ENCODE measurements at places on chromosomes 1 and 21. TPM values are rescaled to one million over a fixed set of nuclear protein-coding genes. Genes with fewer than 3 reads are reported as not detected.

TTC39A gene
- total RNA-seq, result not detected

PPFIA4 gene
- total RNA-seq, result 4.5 TPM

- no peak for DNase-seq
Measured at GRCh38 chr1:1181129-1181937, 7.7 kb downstream of the TTLL10 start.

DNA sequence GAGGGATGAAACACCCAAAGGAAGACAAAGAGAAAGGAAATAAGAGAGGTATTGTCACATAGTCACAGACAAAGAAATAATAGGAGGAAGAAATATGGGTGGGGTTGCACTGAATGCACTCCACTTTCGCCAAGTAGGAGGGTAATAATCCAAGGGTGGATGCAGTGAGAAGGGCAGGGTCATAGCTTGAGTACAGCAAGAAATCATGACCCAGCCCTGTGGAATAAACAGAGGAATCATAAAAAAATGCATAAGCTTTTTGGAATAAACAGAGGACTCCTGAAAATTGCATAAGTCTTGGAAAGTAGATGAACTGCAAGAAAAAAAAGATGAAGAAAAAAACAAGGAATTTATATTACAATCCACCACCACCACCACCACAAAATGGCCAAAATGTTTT is 53.1 kb upstream of the CD55 start:
- no peak for DNase-seq

GRCh38 chr1:45412899-45413298 is 72.7 kb upstream of the MUTYH start:
- no peak for DNase-seq

GRCh38 chr1:228159008-228159665 is 6.5 kb upstream of the IBA57 start:
- no peak for DNase-seq

DNA sequence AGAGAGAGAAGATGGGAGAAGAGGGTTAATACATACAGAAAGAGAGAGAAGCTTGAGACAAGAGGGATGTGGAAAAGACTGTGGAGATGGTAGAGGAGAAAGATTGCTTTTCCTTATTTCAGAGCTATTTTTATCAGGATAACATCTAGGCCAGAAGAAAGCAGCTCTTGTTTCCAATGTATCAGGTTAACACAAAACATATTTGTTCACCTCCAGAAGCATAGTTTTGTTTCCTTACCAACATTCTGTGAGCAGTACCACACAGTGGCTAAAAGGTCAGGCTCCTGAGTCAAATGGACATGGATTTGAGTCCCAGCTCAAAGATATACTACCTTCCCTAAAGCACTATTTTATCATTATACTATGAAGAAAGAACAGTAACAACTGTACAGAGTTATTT is 185.5 kb downstream of the DUSP10 start:
- DNase-seq, result no peak

- DNase-seq, result peak; percentile 58
Measured at GRCh38 chr1:94757931-94758330, 62.2 kb upstream of the SLC44A3 start.

- no peak for DNase-seq
Measured at GRCh38 chr1:1373815-1374588, 1.0 kb downstream of the AURKAIP1 start.

DNA sequence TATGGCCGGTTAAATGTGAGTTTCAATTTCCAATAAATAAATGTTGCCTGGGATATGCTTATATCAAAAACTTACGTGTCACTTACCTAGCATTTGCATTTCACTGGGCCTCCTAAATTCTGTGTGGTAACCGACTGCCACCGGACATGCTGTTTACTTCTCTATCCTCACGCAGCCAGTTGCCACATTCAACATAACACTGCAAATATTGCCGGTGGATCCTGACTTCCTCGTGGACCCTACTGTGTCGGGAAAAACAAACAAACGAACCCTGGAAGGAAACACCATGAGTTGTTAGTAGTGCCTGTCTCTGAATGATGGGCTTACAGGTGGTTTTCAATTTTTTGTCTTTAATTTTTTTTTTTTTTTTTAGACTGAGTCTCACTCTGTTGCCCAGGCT is 54.1 kb downstream of the RIPK4 start:
- no peak for DNase-seq
